ENCODE measurements at places on chromosomes 12 and 14.

GRCh38 chr12:21073129-21073528, 57.9 kb upstream of the SLCO1B1 start:
- no peak for DNase-seq

GRCh38 chr12:101696251-101697196, 916 bp upstream of the CHPT1 start:
- no peak for DNase-seq

DNA sequence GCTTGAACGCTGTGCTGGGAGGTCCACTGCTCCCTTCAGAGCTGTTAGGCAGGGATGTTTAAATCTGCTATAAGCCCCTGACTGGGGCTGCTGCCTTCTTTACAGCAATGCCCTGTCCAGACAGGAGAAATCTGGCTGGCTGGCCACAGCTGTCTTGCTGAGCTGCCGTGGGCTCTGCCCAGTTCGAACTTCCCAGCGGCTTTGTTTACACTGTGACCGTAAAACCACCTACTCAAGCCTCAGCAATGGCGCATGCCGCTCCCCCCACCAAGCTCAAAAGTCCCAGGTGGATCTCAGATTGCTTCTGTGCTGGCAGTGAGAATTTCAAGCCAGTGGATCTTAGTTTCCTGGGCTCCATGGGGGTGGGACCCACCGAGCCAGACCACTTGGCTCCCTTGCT, 35.8 kb downstream of the CKAP4 start:
- DNase-seq = no peak

DNA sequence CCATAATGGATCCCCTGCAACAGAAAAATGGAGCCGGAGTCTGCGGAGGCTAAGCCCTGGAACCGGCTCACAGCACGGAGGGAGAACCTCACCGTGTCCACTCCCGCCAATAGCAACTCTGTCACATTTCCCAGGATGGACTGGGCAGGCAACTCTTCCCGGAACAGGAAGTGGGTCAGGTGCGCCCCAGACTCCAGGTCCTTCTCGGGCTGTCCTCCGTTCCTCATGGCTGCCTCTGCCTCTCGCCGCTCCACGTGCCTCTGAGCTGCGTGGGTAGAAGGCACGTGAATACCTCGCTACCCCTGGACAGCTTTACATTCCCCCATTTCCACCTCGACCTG, 2.2 kb downstream of the CYP27B1 start:
- no peak for DNase-seq

DNA sequence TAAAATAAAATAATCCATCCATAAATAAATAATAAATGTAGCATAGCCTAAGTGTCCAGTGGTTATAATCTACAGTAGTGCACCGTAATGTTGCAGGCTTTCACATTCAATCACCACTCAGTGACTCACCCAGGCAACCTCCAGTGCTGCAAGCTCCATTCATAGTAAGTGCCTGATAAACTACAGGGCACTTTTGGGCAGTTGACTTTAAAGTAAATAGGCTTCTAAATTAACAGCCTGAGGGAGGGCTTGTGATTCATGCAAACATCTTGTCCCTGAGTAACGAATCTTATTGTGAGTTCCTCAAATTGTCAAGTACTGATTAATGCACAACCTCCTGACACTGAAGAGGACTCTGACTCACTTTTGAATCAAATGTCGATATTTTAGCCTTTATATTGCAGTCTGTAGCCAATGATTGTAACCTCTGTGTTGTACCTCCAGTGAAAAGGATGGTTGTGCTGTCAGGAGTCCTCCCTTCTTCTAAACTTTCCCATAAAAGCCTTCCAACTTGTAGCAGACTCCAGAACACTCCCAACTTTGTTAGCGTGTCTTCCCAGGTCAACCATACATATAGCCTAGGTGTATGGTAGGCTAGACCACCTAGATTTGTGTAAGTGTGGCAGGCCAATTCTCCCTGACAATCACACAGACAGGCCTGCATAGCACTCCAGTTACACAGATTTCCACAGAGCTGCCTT, 55.0 kb upstream of the BICD1 start:
- DNase-seq = no peak

DNA sequence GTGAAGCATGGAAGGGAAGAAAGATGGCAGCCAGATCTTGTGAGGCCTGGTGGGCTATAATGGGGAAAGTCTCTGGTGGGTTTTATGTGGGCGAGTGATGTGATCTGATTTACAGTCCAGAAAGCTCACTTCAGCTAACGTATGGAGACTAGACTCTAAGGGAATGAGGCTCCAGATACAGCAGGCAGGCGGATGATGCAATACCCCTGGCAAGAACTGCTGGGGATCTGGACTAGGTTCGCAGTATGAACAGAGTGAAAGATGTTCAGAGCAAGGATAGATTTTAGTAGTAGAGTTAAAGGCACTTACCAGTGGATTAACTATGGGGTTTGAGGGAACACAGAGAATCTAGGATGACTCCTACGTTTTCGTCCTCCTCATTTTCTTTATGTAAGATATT, 253.1 kb downstream of the ANO2 start:
- DNase-seq = no peak

DNA sequence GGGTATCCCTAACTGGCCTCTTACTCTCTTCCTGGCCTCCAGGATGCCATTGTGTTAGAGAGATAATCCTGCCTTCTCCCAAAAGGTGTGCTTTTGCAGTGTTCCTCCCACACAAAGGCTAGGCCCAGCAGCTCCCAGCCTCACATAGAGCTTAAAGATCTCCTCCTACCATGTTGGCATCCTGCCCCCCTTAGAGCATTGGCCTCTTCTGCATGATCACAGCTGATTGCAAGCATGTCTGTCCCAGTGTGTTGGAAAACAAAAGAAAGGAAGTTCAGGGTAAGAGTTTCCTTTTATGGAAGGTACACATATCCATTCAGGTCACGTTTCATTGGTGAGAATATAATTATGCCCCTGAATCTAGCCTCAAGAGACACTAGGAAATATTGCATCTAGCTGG, 405.4 kb downstream of the TMTC2 start:
- DNase-seq = no peak

DNA sequence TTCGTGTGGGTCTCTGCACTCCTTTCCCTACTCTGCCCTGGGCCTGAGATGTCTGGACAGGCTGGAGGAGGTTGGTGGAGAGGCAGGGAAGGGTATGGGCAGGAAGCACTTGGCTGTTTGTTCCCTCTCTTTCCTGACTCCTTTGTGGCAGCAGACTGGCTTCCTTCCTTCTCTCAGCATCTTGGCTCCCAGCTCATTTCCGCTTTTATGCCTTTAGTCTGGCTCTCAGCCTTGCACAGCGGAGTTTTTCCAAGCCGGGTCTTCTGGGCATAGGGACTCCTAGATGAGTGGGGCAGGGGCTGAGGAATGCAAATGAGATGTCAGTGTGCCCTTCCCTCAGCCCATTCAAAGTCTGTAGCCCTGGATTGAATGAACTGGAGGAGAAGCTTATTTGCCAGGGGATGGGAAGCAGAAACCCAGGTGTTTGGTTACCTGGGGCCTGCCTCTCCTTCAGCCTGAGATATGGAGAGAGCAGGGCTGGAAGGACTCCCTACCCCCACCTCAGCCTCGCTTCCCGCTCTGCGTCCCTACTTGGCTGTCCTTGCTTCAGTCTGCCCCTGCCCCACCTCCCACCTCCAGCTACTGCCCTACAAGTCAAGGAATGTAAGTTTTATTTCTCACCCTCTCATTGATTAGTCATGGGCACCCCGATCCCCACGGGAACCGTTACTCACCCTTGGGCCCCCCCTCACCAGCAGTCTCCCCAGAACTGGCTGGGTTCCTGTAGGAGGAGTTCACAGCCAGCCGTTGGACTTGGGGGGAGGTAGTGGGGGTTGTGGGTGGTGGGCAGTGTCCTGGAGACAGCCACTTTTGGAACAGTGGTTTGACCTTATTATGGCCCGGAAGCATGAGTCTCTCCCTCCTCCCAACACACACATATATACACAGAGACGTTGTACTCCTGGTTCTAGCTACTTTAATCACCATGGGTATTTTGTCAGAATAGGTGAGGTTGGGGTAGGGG, 9.3 kb upstream of the ITGA5 start:
- DNase-seq = no peak

DNA sequence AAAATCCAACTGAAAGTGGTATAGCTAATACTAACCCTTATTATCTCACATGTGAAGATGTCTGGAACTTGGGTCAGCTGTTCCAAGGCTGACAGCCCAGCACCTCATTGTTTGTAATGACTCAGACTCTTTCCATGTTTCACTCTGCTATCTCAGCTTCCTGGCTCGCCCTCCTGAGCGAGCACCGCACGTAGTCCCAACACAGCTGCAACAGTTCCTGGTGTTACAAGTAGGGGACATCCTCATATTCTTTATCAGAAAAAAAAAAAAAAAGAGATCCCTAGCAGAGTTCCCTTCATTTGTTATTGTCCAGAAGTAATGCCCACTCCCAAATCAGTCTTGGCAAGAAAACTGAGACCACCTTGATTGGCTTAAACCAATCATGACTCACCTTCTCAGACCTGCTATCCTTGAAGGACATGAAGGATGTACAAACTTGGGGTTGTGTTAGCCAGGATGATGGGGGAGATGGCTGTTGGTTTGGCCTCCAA, 92.5 kb downstream of the ADCK1 start:
- no peak for DNase-seq

DNA sequence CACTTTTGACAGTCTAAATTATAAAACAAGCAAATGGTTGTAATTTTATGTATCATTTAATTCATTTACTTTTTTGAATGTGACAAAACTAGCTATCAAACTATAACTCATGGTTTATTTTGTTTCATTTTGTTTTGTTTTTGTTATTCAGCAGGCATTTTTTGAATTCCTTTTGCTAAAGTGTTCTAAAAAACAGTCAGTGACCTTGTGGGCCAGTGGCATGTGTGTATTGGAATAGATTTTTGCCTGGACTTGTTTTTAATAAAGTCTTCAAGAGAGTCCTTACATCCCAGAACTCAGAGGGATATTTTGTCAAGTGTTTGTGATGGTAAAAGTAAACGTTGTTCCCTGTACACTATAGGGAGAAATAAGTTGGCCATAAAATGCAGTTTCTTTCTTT, 369.7 kb upstream of the SYT1 start:
- no peak for DNase-seq

All from stimulated activated CD8-positive, alpha-beta memory T cell treated with anti-CD3 and anti-CD28 coated beads, Interleukin-2, amount 100 ng/mL, for 48 hours (primary cell).